ENCODE measurements at places on chromosomes 2 and 18.

DNA sequence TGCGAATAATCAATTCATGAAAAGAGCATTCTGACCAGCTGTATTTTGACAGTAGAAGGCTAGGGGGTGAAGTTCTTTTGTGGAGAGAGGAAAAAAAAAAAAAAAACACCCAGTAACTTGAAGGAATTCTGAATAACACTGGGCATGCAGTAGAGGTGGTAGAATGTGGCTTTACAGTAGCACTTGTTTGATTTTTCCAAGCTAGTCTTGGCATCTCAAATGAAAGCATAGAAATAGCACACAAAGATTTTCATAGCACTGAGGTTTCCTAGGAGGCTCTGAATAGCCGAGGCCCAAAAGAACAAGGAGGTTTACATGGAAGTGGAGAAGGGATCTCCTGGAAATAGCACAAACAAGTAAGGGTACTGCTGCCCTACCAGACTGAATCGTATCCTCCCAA, 470.2 kb upstream of the CDH20 start:
- H3K27ac ChIP-seq: no peak overlapping the region
- DNase-seq: no peak
- H3K36me3 ChIP-seq: no peaks in the 10 kb centered on the region
- no peaks in the 10 kb centered on the region for H3K27me3 ChIP-seq

GRCh38 chr2:240423788-240424191, 11.7 kb upstream of the GPC1 start:
- no peak overlapping the region for H3K27ac ChIP-seq
- peaks cover 9% of the 10 kb centered on the region for H3K4me1 ChIP-seq
- H3K27me3 ChIP-seq: no peaks in the 10 kb centered on the region
- no peak for DNase-seq
- H3K4me3 ChIP-seq: no peak overlapping the region

- H3K27ac ChIP-seq: no peak overlapping the region
- no peak for DNase-seq
- H3K4me1 ChIP-seq: no peaks in the 10 kb centered on the region
- no peaks in the 10 kb centered on the region for H3K36me3 ChIP-seq
- no peaks in the 10 kb centered on the region for H3K27me3 ChIP-seq
Observed at GRCh38 chr2:85806358-85807118, 52.7 kb downstream of the ATOH8 start.

GRCh38 chr2:44939106-44940048, 2.1 kb upstream of the SIX3 start:
- no peaks in the 10 kb centered on the region for H3K36me3 ChIP-seq
- H3K27ac ChIP-seq: no peak overlapping the region
- DNase-seq: no peak

GRCh38 chr2:190365499-190366204, 22.3 kb downstream of the INPP1 start:
- no peaks in the 10 kb centered on the region for H3K4me1 ChIP-seq
- no peak overlapping the region for H3K27ac ChIP-seq
- no peaks in the 10 kb centered on the region for H3K27me3 ChIP-seq
- peaks cover 31% of the 10 kb centered on the region for H3K36me3 ChIP-seq
- no peak overlapping the region for H3K4me3 ChIP-seq
- DNase-seq: no peak

DNA sequence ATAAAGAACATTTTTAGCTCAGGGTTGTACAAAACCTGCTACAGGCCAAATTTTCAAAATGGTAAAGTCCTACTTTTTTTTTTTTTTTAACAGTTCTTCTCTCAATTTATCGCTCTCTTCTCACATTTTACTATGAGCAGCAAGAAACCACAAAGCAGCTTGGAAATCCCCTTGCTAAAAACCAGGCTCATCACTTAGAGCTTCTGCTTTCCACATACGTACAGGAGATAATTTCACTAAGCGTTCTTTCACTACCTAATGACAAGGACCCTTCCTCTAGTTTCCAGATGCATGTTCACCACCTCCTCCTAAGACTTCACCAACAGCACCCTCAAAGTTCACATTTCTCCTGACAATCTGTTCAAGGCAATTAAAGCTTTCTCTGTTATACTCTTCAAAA, 294.9 kb upstream of the CYRIA start:
- DNase-seq: no peak
- no peaks in the 10 kb centered on the region for H3K4me1 ChIP-seq
- no peaks in the 10 kb centered on the region for H3K27me3 ChIP-seq
- no peaks in the 10 kb centered on the region for H3K36me3 ChIP-seq

GRCh38 chr18:13563390-13563805, 163.0 kb downstream of the FAM210A start:
- DNase-seq: no peak
- H3K27ac ChIP-seq: no peak overlapping the region
- H3K27me3 ChIP-seq: no peaks in the 10 kb centered on the region
- no peaks in the 10 kb centered on the region for H3K4me1 ChIP-seq

- H3K4me3 ChIP-seq: no peak overlapping the region
- H3K36me3 ChIP-seq: no peaks in the 10 kb centered on the region
- no peaks in the 10 kb centered on the region for H3K4me1 ChIP-seq
- no peak for DNase-seq
- peaks cover 58% of the 10 kb centered on the region for H3K27me3 ChIP-seq
Observed at GRCh38 chr18:64809801-64810200, 660.9 kb upstream of the LINC00305 start.

GRCh38 chr18:5197461-5197860, 404 bp upstream of the AKAIN1 start:
- H3K27ac ChIP-seq: no peak overlapping the region
- no peaks in the 10 kb centered on the region for H3K36me3 ChIP-seq
- no peak for DNase-seq
- peaks cover 38% of the 10 kb centered on the region for H3K27me3 ChIP-seq
- no peaks in the 10 kb centered on the region for H3K4me1 ChIP-seq
